CD4-positive, alpha-beta T cell treated with Interleukin-17A for 4 hours (primary cell): ENCODE measurements at places on chromosomes 11 and 22.

- DNase-seq = no peak
Measured at GRCh38 chr11:114098927-114099326, 39.4 kb downstream of the ZBTB16 start.

GRCh38 chr22:24474221-24474620 lies 20.9 kb upstream of the UPB1 start:
- no peak for DNase-seq

DNA sequence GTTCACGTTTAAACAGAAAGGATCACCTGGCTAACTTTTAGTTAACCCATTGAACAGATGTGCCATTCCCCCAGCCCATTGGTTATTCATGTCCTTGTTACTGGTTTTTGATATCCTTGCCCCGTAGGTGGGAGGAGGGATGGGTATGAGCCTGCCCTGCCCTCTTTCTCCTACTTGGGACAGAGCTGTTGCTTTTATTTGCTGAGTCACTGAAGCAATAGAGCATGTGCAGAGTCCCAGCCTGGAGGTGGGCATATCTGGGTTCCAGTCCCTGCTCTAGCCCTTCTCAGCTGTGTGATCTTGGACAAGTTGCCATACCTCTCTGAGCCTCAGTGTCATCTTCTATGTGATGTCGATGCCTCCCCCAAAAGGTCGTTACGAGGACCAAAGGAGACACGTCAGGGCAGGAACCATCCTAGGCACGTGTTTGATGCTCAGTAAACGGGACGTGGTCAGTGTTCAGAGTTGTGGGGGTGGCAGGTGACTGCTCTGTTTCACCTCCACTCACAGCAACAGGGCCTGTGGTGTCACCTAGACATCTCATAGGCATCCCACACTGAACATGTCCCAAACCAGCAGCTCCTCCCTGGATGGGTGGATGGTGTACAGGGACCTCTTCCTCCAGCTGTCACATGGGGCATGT lies 61.0 kb downstream of the BMAL1 start:
- peak; percentile 14 for DNase-seq

DNA sequence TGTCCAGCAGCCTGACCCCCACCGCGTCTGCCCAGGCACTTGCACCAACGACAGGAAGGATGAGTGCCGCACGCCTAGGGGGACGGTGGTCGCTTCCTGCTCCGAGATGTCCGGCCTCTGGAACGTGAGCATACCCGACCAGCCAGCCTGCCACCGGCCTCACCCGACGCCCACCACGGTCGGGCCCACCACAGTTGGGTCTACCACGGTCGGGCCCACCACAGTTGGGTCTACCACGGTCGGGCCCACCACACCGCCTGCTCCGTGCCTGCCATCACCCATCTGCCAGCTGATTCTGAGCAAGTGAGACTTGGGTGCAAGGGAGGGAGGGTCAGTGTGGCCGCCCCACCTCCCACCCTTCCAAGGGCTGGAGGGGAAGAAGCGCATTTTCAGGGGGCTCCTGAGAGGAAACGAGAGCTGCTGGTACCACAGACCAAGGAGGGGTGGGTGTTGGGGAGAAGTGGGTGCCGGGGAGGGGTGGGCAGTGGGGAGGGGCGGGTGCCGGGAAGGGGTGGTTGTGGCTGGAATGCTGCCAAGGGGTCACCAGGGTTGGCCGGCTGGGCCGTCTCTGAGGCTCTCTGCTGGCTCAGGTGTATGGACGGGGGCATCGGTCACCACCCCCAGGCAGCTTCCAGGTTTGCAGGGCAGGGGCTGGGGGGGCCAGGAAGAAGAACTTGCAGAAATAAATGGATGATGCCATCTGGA lies 27.7 kb upstream of the MUC5B start:
- DNase-seq = no peak

GRCh38 chr11:110454609-110455008 lies 24.9 kb downstream of the FDX1 start:
- DNase-seq = no peak

GRCh38 chr22:48018346-48018745 lies 1255.9 kb downstream of the TBC1D22A start:
- DNase-seq = no peak

- no peak for DNase-seq
Measured at GRCh38 chr11:126432525-126432924, 77.0 kb downstream of the ST3GAL4 start.

GRCh38 chr22:45223304-45224117 lies 17.2 kb downstream of the KIAA0930 start:
- DNase-seq = no peak

- DNase-seq = no peak
Measured at GRCh38 chr11:70818351-70818750, 420.0 kb downstream of the CTTN start.

GRCh38 chr11:111460856-111461255 lies 51.3 kb downstream of the BTG4 start:
- DNase-seq = no peak

GRCh38 chr11:128342511-128343134 lies 244.7 kb downstream of the ETS1 start:
- DNase-seq = peak; percentile 82

DNA sequence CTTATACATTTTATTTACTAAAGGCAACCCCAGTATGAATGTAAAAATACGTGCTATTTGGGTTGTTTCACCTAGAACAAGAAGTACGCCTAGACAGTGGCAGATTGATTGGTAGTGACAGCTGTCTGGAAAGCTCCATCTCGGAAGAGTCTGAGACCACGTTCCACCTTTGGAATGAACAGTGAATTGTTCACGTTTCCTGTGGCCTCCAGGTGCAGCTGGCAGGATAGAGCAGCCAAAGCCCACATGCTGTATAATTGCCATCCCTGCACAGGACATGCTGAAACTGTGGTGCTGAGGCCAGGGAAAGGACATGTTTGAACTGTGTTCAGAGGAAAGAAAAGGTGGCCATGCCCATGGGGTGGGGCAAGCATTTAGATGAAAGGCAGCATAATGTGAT lies 218.7 kb upstream of the MTNR1B start:
- no peak for DNase-seq

- no peak for DNase-seq
Measured at GRCh38 chr11:45159781-45160365, 13.4 kb downstream of the PRDM11 start.

DNA sequence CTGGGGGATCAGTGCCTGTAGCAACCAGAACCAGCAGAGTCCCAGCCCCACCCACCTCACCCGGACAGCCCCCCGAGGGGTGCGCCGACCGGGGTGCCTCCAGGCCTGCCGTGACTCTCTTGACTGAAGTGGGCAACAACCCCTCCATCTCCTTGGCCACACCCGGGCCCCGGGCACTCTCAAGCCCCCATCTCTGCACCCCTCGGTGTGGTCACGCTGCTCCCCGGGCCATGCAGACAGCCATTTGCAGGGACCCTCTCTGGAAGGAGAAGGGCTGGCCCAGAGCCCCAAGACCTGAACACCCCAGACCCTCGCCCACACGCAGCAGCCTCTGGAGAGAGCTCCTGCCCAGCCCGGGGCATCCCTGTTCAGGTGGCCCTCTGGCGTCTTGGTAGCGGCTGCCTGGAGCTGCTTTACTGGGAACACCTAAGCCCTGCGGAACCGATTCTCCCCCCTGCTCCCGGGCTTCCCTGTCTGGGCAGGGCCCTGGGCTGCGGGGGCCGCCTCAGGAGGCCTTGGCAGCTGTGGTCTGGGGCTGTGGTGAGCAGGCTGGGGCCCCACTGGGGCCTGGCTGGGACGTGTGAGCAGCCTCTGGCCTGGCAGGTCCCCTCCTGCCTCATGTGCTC lies 84.9 kb downstream of the WNT7B start:
- no peak for DNase-seq

- DNase-seq = peak; percentile 0
Measured at GRCh38 chr11:1224491-1225385, 1.9 kb downstream of the MUC5B start.

- DNase-seq = no peak
Measured at GRCh38 chr11:83093634-83094033, 21.9 kb upstream of the RAB30 start.

DNA sequence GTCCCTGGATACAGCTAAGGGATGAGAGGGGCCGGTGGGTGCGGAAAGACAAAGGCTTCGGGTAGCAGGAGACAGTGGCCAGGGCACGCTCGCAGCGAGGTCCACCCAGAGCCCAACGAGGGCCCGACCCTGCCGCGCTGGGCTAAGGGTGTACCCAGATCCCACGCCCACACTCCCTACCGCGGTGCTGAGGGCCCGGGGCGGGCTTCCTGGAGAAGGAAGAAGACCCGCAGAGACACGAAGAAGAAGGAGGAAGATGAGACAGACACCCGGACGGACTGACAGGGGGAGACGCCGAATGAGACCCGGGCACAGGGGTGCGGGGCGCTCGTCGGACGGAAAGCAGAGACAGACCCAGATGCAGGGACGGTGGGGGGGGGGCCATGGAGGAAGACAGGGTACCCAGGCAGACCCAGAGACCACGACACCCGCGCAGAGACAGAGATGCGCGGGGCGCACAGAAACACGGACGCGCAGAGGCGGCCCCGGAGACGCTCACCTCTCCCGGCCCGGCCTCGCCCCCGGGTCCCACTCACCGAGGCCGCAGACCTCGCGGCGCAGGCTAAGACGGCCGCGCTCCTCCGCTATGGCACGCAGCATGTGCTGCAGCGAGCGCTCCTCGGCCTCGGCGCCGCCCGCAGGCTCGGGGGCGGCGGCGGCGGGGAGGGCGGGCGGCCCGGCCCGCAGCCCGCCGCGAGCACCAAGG lies 437 bp downstream of the KIAA0930 start:
- DNase-seq = peak; percentile 54

GRCh38 chr11:67641338-67642172 lies 2.0 kb upstream of the TBX10 start:
- DNase-seq = no peak

DNA sequence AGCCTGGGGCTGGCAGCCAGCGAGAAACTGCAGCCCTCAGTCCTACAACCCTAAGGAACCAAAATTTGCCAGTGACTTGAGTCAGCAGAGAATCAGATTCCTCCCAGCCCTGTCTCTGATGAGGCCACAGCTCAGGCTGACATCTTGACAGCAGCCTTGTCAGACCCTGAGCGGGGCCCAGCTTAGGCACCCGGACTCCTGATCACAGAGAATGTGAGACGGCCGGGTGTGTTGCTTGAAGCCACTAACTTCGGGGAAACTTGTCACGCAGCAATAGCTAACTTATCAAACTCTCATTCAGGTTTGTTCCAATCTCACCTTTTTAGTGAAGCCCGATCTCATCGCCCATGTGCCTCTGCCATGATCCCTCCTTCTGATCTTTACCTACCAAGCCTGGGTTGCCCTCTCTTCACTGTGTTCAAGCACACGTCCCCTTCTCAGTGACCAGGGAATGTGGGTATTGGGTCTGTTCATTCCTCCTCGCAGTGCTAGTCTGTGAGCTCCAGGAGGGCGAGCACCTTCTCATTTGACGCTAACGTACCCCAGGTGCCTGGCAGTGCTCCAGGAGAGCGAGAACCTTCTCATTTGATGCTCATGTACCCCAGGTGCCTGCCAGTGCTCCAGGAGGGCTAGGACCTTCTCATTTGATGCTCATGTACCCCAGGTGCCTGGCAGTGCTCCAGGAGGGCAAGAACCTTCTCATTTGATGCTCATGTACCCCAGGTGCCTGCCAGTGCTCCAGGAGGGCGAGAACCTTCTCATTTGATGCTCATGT lies 280.7 kb downstream of the BRD1 start:
- DNase-seq = no peak

DNA sequence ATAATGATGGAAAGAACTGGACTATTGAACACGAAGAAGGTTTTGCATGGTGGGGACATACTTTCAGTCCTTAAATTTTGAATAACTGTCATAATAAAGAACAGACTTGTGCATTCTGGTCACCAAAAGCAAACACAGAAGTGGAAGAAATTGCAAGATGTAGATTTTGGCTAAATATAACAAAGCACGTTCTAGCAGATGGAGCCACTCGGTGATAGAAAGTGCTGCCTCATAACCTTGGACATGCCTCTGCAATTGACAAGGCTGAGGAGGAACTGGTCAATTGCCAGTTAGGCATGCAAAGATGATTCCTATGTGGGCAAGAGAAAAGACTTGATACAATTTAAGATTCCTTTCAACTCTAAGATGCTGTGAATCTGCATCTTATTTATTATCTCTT lies 244.1 kb upstream of the ZC3H12C start:
- no peak for DNase-seq
